ENCODE measurements at places on chromosomes 12 and 14.
A peak's percentile ranks its signal among the peaks of the same experiment; 100 is the strongest.

GRCh38 chr12:57148469-57149244 is 1.2 kb upstream of the LRP1-AS start:
- no peak for DNase-seq

DNA sequence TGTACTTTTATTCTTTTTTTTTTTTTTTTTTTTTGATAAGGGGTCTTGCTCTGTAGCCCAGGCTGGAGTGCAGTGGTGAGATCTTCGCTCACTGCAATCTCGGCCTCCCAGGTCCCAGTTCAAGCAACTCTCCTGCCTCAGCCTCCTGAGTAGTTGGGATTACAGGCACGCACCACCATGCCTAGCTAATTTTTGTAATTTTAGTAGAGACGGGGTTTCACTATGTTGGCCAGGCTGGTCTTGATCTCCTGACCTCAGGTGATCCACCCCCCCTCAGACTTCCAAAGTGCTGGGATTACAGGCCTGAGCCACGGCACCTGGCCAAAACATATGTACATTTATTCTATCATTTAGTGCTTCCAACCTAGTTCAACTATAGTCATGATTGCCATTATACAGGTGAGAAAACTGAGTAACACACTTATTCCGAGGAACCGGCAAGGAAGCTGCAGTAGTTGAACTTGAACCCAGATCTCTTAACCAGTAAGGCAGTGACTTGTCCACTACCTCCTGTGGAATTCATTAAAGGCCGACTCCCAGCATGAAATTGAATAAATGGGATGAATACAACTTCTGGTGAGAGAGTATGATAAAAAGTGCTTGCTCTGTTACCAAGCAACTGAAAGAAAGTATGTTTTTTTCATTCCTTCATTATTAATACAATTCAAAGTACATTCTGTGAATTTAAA is 755 bp upstream of the ATF7IP start:
- DNase-seq = no peak

- DNase-seq = no peak
These were observed 6.0 kb downstream of the GPR132 start for GRCh38 chr14:105059035-105059924.

DNA sequence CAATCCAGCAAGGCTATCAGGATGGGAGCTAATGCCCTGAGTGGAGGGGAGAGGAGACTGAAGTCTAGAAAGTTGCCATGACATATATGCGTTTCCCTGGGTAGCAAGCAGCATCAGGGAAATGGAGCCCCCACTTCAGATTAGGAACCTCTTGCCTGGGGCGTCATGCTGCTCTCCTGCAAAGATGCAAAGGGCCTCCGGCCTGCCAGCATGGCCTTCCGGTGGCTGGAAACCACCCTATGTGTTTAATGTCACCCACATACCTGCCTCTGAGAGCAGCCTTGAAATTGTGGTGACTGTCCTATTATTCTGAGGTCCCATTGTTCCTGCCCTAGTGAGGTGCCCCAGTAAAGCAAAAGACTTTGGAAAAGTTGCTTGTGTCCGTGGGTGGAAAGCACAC is 10.0 kb upstream of the IFI27L2 start:
- no peak for DNase-seq

GRCh38 chr12:42143452-42144157 is 1.1 kb downstream of the GXYLT1 start:
- no peak for DNase-seq

DNA sequence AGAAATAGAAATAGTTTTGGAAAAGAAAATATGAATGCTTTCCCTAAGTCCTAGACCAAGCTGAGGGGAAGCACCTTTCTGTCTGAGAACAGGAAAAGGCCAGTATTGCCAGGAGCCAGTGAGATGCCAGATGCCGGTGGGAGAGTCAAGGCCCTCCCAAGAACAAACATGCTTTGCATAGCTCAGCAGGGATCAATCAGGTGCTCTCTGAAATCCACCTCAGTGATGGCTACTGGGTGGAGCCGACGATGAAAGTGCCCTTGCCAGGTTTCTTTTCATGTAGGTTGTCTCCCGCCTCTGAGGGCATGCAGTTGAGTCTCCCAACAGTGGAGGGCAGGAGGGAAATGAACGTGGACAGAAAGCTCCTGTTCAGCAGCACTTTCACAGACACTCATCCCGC is 28.3 kb downstream of the DEGS2 start:
- no peak for DNase-seq

- DNase-seq = no peak
These were observed 41.7 kb downstream of the SUSD6 start for GRCh38 chr14:69652942-69653684.

DNA sequence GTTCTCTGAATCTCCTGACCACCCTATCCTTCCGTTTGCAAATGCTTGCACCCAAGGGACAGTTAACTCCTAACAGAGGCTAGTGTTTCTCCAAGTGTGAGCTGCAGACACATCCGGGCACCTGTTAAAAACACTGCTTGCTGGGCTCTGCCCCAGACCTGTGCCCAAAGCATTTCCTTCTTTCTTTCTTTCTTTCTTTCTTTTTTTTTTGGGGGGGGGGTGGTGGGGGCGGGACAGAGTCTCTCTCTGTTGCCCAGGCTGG is 42.5 kb downstream of the SPRING1 start:
- DNase-seq = no peak

GRCh38 chr12:73225371-73225937 is 953.3 kb downstream of the TRHDE start:
- no peak for DNase-seq

- DNase-seq = no peak
These were observed 17.7 kb upstream of the NEDD1 start for GRCh38 chr12:96889273-96889933.

DNA sequence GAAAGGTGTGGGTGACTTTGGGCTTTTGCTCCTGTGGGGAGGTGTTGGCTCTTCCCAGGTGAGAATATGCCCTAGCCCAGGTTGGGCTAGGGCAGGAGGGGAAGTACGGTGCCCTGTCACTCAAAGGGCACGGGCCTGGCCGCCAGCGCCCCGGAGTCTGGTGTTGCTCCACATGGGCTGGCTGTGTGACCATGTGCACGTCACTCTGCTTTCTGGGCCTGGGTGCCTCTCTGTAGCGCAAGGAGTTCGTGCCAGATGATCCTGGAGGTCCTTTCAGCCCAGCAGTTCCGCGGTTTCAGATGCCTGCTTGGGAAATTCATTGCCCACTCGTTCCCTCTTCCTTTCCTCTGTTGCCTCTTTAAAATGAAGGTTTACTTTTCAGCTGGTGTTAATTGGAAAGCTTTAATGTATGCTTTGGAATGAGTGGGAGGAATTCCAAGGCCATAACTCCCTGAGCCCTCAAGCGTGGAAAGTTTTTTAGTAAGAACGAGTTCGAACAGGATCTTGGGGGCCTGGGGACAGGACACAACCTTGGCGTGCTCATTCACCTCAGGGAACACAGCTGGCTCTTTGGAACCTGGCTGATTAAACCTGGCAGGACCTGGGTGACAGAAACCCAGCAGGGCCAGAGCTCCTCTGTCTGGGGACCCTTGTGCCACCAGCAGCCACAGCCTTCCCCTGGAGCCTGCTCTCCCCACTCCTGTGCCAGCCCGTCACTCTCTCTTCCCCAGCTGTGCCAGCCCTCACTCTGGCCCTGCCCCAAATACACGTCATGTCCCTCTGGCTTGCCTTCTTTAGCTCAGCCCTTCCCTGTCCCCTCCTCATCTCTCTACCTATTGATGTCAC is 42.8 kb downstream of the TSPAN9 start:
- no peak for DNase-seq

DNA sequence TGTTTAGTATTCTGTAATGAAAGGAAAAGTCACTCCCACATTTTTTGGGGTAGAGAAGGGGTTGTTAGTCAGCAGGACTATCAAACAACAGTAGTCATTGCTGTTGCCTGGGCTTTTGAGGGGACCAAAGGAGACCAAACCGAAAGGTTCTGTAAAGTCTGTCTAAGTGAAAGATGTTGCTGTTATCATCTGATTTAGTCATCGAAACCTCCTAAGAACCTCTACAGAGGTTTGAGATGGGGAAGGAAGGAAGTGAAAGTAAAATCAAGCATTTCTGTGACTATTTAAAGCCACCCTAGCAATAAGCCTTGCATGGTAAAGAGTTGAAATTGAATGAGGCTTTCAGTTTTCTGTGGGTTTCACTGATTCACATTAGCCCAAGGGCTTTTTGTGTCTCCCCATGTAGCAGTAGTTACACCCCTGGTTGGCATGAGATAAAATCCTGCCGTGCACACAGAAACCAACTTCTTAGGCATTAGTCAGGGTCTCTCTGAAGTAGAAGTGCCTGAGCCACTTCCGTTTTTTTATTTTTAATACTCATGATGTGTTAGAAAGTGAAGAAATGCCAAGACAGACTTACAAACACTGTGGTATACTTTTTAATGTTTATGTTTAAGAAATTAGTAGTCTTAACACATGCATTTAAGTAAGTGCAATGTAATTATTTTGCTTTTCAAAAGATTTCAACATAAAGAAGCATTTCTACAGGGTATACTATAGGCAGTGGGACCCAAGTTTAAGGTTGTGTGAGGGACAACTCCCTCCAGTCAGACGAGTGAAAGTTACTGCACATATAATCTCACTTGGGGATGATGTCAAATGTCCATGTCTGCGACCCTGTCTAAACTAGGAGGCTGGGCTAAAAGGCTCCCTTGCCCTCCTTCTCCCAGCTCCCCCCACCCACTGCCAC is 50.4 kb downstream of the DYRK2 start:
- DNase-seq = no peak

- no peak for DNase-seq
These were observed 202.2 kb upstream of the PRKD1 start for GRCh38 chr14:30129807-30130206.

- peak; percentile 83 for DNase-seq
These were observed 65.6 kb upstream of the PTGR2 start for GRCh38 chr14:73785834-73786635.

DNA sequence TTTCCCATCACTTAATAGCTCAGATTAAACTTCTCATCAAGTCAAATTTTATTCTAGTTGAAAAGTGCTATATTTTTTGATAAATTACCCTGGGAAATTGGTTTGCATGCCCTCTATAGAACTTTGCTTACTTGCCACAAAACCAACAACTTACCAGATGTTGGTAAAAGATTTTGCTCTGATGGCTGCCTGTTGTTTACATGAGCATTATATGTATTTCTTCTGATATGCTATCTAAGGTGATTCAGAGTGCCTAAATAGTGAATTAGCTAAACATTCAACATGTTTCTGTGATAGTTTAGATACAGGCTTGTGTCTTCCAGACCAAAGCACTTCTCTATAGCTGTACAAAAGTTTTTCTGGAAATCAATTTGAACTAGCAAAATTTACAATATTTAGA is 51.0 kb downstream of the PPM1A start:
- DNase-seq = no peak

DNA sequence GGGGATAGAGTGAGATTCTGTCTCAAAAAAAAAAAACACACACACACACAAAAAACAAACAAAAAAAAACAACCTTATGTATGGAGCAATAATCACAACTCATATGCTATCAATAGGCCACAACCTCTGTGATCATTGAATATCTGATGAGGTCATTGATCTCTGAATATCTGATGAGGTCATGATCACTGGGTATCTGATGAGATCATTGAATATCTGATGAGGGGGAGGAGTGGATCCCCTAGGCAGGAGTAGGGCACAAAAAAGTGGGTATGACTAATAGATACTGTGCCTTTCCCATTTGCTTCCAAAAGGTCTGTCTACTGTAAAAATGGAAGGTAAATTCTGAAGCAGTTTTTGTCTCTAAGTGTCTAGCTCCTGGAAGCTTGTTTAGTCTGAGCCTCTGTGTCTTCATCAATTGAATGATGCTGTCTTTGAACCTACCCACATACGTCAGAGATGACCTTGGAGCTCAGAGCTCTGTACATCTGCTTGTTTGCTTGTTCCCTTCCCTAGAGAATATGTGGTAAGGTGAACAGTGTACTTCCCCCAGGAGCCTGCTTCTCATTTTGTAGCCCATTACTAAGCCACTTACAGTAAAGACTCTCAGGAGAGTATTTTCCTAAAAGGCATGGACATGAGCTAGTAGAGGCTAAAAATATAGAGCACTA is 13.6 kb downstream of the PAH start:
- DNase-seq = no peak

- DNase-seq = no peak
These were observed 15.6 kb downstream of the FAM186A start for GRCh38 chr12:50380761-50381325.

DNA sequence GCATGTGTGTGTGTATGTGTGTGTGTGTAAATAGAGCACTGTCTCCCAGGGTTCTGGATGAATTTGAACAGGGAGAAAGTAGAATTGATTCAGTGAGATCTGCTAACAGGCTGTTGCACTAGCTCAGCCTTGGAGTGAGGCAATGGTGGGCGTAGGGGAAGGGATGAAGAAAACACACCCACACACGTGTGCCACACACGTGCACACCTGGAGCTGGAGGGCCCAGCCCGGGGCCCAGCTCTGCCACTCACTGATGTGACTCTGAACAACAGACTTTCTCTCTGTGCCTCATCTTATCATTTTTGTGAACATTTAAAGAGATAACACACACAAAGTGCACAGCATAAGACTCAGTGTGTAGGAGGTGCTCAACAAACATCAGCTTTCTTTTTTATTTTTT is 4.2 kb downstream of the ACACB start:
- DNase-seq = no peak

DNA sequence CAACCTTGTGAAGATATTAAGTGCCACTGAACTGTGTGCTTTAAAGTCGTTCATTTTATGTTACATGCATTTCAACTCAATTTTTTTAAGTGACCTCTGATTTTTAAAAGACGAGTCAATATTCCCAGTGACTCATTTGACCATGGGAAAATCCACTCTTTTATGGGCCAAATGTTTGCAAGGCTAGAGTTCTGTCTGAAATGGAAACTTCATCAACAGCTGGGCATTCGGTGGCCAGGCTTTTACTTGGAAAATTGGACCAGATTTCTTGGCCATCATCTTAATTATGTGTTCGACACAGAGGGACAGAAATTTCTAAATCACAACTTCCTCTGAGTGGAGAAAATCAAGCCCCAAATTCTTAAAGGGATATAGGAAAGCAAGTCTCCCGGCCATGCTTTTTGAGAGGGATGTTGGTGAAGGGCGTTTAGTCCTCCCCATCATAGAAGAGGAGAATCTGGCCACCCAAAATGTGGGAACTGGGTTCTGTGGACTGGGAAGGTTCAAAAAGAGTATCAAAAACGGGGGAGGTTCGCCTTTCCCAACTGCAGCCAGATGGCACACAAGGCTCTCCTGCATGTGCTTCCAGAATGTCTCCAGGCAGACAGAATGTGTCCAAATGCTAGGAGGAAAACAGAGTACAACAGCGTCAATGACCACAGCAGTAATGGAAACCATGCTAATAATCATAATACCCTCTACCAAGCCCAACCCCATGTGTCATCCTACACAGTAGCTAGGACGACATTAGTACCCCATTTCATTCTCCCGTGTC is 40.9 kb upstream of the FZD10 start:
- no peak for DNase-seq

- DNase-seq = no peak
These were observed 2.2 kb downstream of the PAWR start for GRCh38 chr12:79688376-79689060.

- no peak for DNase-seq
These were observed 7.8 kb upstream of the ADGRD1 start for GRCh38 chr12:130945786-130946492.

- DNase-seq = no peak
These were observed 130.2 kb upstream of the LRFN5 start for GRCh38 chr14:41476526-41476925.

GRCh38 chr12:29402437-29402836 is 21.5 kb upstream of the ERGIC2 start:
- DNase-seq = no peak

Measured in activated CD8-positive, alpha-beta memory T cell treated with anti-CD3 and anti-CD28 coated beads, Interleukin-2, amount 50 U/mL, for 48 hours (primary cell).